Stimulated activated naive CD8-positive, alpha-beta T cell treated with anti-CD3 and anti-CD28 coated beads, Interleukin-15, amount 100 ng/mL, for 72 hours (primary cell): ENCODE measurements at places on chromosomes 2 and 18.
A peak's percentile ranks its signal among the peaks of the same experiment; 100 is the strongest.

DNA sequence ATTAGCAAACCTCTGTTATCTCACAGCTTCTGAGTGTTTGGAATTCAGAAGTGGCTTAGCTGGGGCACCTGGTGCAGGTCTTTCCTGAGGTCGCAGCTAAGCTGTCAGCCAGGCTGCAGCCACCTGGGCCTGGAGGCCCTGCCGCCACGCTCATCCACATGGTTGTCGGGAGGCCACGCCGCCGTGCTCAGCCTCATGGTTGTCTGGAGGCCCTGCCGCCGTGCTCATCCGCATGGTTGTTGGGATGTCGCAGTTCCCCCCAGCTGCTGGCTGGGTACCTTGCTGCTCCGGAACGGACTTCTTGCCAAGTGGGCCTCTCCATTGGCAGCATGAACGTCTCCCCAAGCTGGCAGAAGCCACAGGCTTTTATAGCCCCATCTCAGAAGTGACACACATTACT, 24.3 kb upstream of the MPPE1 start:
- no peak for DNase-seq

GRCh38 chr2:222298311-222299150, at the start of gene PAX3:
Gene PAX3, minus strand, starts transcription at chr2:222298998. Its CDS starts 383 bp downstream, at chr2:222298615.
- DNase-seq = no peak

DNA sequence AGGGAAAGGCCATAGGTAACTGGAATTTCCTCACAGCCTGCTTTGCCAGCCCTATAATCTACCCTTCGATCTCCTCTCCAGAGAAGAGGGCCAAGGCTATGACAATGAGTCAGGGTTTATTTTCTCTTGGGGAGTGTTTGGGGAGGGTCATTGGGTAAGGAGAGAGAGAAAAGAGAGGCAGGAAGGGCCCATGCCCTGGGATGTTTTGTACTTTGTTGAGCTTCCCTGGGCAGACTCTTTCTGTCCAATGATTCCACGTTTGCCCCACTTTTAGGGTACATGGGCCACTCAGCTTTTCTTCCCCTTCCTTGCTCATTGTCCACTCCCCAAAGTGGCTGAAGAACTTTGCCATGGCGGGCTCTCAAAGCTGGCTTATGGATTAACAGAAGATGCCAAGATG, 224.2 kb downstream of the ALK start:
- no peak for DNase-seq

- no peak for DNase-seq
Measured at GRCh38 chr18:78649421-78649820, 330.2 kb upstream of the SALL3 start.

GRCh38 chr18:33960417-33960816, 264.3 kb downstream of the NOL4 start:
- DNase-seq = no peak

- no peak for DNase-seq
Measured at GRCh38 chr2:168639441-168639898, 163.0 kb upstream of the NOSTRIN start.

GRCh38 chr2:58289029-58289428, 47.9 kb upstream of the FANCL start:
- DNase-seq = no peak

DNA sequence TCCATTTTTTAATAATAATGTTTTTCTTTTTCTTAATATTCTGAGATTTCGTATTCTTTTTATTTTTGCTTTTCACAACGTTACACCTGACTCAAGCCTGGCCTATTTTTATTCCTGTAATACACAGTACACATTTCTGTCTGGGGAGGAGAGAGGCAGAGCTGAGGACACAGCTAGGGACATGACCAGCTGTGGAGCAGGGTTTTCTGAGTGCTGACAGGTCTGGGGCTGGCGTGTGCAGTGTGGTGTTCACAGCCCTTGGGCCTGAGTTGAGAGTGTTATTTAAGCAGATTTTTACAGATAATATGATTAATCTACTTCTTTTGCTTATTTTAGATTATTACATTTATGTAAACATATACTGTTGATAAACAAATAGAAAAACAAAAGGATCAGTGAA, 55.9 kb downstream of the ZAP70 start:
- DNase-seq = no peak

GRCh38 chr2:230589497-230590015, 123.1 kb upstream of the CAB39 start:
- peak; percentile 31 for DNase-seq

- DNase-seq = no peak
Measured at GRCh38 chr2:99101697-99102096, 39.8 kb upstream of the C2orf15 start.

- no peak for DNase-seq
Measured at GRCh38 chr2:69926849-69927515, 12.1 kb downstream of the MXD1 start.

- DNase-seq = no peak
Measured at GRCh38 chr2:18154259-18154658, 275.8 kb downstream of the KCNS3 start.

GRCh38 chr2:21657445-21657844, 533.7 kb downstream of the TDRD15 start:
- no peak for DNase-seq

- no peak for DNase-seq
Measured at GRCh38 chr2:72214429-72215143, 66.9 kb upstream of the CYP26B1 start.

DNA sequence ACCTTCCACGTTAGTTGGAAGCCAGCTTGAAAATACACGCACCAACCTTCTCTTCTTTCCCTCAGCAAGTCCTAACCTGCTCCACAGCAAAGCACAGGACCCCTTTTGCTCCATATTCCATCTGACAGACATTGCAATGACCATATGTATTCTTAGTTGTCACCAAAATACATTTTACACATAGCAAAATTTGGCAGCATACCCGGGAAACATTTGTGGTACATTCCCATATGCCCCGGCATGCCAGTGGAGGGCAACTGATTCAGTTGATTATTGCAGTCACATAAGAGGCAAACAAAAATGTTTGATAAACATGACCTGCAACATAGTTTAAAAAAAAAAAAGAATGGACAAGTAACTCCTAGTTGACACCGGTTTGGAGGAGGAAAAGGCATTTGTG, 202.1 kb upstream of the UBE2E3 start:
- no peak for DNase-seq
